Upper lobe of right lung (tissue), 1 donor: ENCODE measurements at places on chromosomes 1 and 21. TPM values are rescaled to one million over a fixed set of nuclear protein-coding genes. Genes with fewer than 3 reads are reported as not detected.

DNA sequence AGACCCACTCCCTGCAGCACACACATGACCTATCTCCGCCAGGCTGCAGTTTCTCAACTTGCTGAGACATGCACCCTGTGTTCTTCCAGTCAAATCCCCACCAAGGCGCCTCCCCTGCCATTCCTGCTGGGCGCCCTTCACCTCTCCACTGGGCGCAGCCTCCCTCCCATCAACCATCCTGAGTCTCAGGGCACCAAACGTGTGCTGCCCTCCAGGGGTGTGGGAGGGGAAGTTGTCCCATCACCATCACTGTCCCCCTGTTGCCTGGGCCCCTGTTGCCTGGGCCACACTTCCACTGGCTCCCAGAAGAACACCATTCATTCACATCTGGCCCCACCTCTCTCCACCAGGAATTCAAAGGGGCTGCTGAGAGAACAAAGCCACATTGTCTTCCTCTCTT is 44.9 kb upstream of the EFHD2 start:
- no peaks in the 10 kb centered on the region for H3K4me1 ChIP-seq
- H3K36me3 ChIP-seq: no peaks in the 10 kb centered on the region

The FOXD2 gene
- 0.35 TPM for total RNA-seq

GRCh38 chr21:39610703-39611102 is 2.0 kb upstream of the B3GALT5 start:
- no peak for DNase-seq
- H3K27me3 ChIP-seq: peaks cover 41% of the 10 kb centered on the region
- H3K4me3 ChIP-seq: no peak overlapping the region
- no peak overlapping the region for H3K27ac ChIP-seq
- no peaks in the 10 kb centered on the region for H3K4me1 ChIP-seq

- H3K4me3 ChIP-seq: peak overlapping the region; percentile 79
- no peak for DNase-seq
- H3K4me1 ChIP-seq: peaks cover 20% of the 10 kb centered on the region
- H3K27ac ChIP-seq: peak overlapping the region; percentile 94
- peaks cover 4% of the 10 kb centered on the region for H3K27me3 ChIP-seq
Measured at GRCh38 chr21:26847002-26847401, 1.8 kb upstream of the ADAMTS1 start.

The PROX1 gene
- total RNA-seq: 14.1 TPM

DNA sequence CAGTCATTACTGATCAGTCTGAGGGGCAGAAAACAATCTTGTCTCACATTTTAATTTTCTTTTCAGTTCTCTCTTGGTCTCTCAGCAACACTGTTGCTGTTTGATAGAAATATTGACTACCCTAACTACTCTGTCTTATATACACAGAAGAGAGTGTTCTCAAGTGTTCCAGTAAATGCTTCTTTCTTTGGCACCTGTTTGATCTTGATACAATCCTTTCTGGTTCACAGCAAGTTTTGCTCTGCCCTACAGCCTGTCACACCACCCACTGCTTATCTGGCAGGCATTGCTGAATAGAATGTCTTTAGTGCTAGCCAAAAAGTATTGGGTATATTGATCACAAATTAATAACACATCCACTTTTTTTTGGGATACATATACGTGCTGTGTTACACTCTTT is 75.7 kb upstream of the WLS start:
- no peaks in the 10 kb centered on the region for H3K4me1 ChIP-seq
- no peak overlapping the region for H3K4me3 ChIP-seq
- no peaks in the 10 kb centered on the region for H3K27me3 ChIP-seq
- H3K27ac ChIP-seq: no peak overlapping the region
- DNase-seq: no peak

GRCh38 chr1:1124786-1125642 is 9.1 kb upstream of the C1orf159 start:
- H3K4me3 ChIP-seq: no peak overlapping the region
- peaks cover 5% of the 10 kb centered on the region for H3K27me3 ChIP-seq
- no peak for DNase-seq
- H3K4me1 ChIP-seq: peaks cover 5% of the 10 kb centered on the region
- H3K27ac ChIP-seq: no peak overlapping the region

DNA sequence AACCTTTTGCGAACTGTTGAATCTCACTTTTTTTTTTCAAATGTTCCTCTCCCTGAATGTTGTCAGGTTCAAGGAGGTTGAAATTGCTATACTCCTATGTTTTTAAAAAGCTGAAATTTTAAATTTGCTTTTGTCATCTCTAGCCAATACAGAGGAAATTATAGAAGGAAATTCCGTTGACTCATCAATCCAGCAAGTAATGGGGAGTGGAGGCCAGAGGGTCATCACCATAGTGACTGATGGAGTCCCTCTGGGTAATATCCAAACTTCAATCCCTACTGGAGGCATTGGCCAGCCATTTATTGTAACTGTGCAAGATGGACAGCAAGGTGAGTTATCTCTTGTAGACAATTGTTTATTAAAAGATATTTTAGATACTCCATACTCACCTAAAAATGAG is 36.3 kb downstream of the GABPB2 start:
- no peaks in the 10 kb centered on the region for H3K27me3 ChIP-seq
- H3K36me3 ChIP-seq: peaks cover 28% of the 10 kb centered on the region
- H3K27ac ChIP-seq: no peak overlapping the region
- no peak overlapping the region for H3K4me3 ChIP-seq
- no peaks in the 10 kb centered on the region for H3K4me1 ChIP-seq
- DNase-seq: no peak

GRCh38 chr1:1833456-1833855 is 55.2 kb upstream of the NADK start:
- H3K4me1 ChIP-seq: peaks cover 9% of the 10 kb centered on the region
- no peak overlapping the region for H3K4me3 ChIP-seq
- H3K36me3 ChIP-seq: peaks cover 50% of the 10 kb centered on the region
- no peaks in the 10 kb centered on the region for H3K27me3 ChIP-seq
- no peak overlapping the region for H3K27ac ChIP-seq
- DNase-seq: no peak

DNA sequence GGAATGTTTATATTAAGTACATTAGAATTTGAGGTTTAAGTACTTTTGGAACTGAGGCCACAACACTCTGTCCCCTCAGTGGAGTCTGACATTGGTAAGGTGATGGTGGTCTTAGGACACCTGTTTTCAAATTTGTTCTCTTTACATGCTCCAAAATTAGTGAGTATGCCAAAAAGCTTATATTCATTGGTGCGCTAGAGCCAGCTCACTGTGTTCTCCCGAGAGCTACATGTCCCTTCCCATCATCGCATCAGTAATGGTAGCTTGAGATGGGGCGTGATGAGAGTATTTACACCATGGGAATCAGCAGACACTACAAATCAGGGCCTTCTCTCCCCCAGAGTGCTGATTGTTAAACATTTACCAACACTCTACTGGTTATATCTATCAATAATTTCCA is 19.5 kb downstream of the ETS2 start:
- H3K27me3 ChIP-seq: no peaks in the 10 kb centered on the region
- no peak overlapping the region for H3K4me3 ChIP-seq
- peaks cover 36% of the 10 kb centered on the region for H3K4me1 ChIP-seq
- no peak for DNase-seq
- H3K27ac ChIP-seq: peak overlapping the region; percentile 71

The GPX7 gene
- 6.2 TPM for total RNA-seq

DNA sequence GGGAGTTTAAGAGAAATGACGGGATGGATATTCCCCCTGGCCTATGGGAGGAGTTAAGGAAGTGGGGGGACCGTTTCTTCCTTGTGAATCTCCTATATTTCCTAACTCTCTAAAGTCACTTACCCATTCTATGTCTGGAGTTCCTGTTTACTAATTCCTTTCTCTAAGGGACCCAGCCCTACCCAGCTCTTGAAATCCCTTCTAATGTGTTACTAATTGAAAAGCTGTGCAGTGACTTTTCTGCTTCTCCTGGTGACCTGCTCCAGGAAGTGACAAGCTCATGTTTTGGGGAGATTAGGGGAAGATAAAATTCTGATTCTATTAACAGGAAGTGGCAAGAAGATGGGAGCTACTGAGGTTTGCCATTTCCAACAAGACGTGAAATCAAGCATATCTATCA is 4.0 kb upstream of the SAMSN1 start:
- H3K4me3 ChIP-seq: no peak overlapping the region
- no peak for DNase-seq
- no peaks in the 10 kb centered on the region for H3K27me3 ChIP-seq
- no peak overlapping the region for H3K27ac ChIP-seq

DNA sequence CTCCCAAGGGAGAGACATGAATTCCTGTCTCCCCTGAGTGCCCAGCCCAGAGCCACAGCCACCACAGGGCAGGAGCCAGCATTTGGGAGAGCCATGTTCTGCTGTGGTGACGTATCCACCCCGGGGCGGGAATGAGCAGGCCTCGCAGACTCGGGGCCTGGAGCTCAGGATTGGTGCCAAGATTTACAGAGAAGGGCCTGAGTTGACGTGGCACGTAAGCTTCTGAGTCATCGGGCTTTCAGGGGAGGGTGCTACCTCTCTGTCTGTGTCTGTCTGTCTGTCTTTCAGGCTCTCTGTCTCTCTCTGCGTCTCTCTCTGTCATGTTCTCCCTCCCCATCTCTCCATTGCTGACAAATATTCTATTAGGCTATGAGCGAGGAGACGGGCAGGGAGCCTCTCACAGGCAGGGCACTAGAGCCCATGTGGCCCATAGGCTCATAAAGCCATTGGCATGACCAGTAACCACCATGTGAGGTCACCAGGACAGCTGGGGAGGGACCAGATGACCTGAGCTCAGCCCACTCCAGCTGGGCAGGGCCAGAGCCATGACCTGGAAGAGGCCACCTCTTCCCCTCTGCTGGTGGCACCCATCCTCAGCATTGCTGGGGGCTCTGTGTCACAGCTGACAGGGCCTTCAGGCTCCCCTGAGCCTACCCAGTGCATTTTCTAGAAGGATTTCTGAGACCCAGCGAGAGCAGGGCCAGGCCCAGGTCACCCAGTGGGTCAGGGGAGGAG is 300.0 kb upstream of the VAMP3 start:
- DNase-seq: peak; percentile 81
- peaks cover 25% of the 10 kb centered on the region for H3K4me1 ChIP-seq
- H3K36me3 ChIP-seq: no peaks in the 10 kb centered on the region
- no peak overlapping the region for H3K4me3 ChIP-seq
- H3K27ac ChIP-seq: peak overlapping the region; percentile 65
- no peaks in the 10 kb centered on the region for H3K27me3 ChIP-seq

The DNM3 gene
- total RNA-seq: 15.4 TPM

DNA sequence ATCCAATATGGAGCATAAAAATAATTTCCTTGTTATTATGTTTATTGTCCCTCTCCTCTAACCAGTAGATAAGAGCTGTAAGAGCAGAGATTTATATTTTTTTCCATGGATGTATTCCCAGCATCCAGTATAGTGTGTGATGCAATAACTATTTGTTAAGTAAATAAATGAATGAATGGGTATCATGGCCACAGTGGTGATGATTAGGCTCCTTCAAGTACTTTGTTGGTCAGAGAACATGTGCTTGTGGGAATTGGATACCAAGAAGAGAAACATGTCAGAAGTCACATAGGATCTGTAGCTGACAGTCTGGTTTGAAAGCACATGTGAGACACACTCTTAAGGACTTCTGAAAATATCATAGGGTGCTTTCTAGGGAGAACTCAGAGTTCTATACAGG is 588.5 kb downstream of the AGBL4 start:
- no peaks in the 10 kb centered on the region for H3K4me1 ChIP-seq
- no peak for DNase-seq
- H3K27ac ChIP-seq: no peak overlapping the region

GRCh38 chr1:46087891-46088290 is 44.5 kb downstream of the PIK3R3 start:
- DNase-seq: no peak
- H3K27ac ChIP-seq: no peak overlapping the region
- H3K27me3 ChIP-seq: no peaks in the 10 kb centered on the region

- no peak for DNase-seq
- no peak overlapping the region for H3K27ac ChIP-seq
- H3K4me1 ChIP-seq: no peaks in the 10 kb centered on the region
- H3K36me3 ChIP-seq: no peaks in the 10 kb centered on the region
- H3K27me3 ChIP-seq: no peaks in the 10 kb centered on the region
- no peak overlapping the region for H3K4me3 ChIP-seq
Measured at GRCh38 chr1:116099919-116100318, 11.3 kb upstream of the MAB21L3 start.

DNA sequence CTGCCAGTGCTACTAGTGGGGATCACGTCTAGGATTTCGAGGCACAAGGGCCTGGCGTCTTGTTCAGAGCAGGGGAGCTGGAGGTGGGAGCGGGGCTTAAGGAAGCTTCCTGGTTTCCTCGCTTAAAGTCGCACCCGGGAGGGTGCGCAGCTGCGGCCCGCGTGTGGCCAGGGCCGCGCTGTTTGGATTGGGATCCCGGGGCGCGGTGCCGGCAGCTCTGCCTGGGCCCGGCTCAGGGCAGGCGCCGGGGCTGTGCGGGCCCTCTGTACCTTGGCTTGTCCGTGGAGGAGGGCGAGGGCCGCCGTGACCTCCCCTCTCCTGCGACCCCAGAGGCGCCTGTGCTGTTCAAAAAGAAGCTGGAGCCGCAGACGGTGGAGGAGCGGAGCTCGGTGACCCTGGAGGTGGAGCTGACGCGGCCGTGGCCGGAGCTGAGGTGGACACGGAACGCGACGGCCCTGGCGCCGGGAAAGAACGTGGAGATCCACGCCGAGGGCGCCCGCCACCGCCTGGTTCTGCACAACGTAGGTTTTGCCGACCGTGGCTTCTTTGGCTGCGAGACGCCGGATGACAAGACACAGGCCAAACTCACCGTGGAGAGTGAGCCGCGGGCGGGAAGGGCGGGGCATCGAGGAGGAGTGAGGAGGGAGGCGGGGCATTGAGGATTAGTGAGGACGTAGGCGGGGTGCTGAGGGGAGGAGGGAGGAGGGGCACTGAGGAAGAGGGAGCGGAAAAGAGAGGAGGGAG is 67.8 kb downstream of the OBSCN start:
- H3K27me3 ChIP-seq: no peaks in the 10 kb centered on the region
- H3K4me1 ChIP-seq: peaks cover 4% of the 10 kb centered on the region
- peak; percentile 91 for DNase-seq
- peak overlapping the region; percentile 55 for H3K27ac ChIP-seq

GRCh38 chr1:243727503-243728203 is 122.4 kb downstream of the AKT3 start:
- peak overlapping the region; percentile 34 for H3K27ac ChIP-seq
- no peak overlapping the region for H3K4me3 ChIP-seq
- no peaks in the 10 kb centered on the region for H3K27me3 ChIP-seq
- peaks cover 6% of the 10 kb centered on the region for H3K4me1 ChIP-seq
- DNase-seq: no peak

The SPATC1L gene
- 4.7 TPM for total RNA-seq

DNA sequence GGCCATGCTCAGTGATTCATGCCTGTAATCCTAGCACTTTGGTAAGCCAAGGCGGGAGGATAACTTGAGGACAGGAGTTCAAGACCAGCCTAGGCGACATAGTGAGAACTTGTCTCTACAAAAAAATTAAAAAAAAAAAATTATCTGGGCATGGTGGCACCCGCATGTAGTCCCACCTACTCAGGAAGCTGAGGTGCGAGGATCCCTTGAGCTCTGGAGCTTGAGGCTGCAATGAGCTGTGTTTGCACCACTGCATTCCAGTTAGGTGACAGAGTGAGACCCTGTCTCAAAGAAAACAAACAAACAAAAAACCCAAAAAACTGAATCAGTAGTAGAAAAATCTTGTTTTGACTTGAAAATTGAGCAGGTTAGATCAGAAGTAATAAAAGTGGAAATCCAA is 67.1 kb upstream of the IPO9 start:
- no peaks in the 10 kb centered on the region for H3K36me3 ChIP-seq
- H3K4me1 ChIP-seq: peaks cover 5% of the 10 kb centered on the region
- H3K27me3 ChIP-seq: no peaks in the 10 kb centered on the region
- no peak for DNase-seq

The RHOC gene
- total RNA-seq: 150 TPM

- H3K36me3 ChIP-seq: no peaks in the 10 kb centered on the region
- H3K4me1 ChIP-seq: no peaks in the 10 kb centered on the region
- H3K27ac ChIP-seq: no peak overlapping the region
- DNase-seq: no peak
- H3K27me3 ChIP-seq: no peaks in the 10 kb centered on the region
Measured at GRCh38 chr1:62335656-62336055, 16.4 kb upstream of the KANK4 start.
